ENCODE measurements at places on chromosomes 3 and 15. TPM values are rescaled to one million over a fixed set of nuclear protein-coding genes. Genes with fewer than 3 reads are reported as not detected.

The VGLL3 gene
- 47.4 TPM for total RNA-seq

The CLDN11 gene
- 661 TPM for total RNA-seq

The LRRIQ4 gene
- 0.09 TPM for total RNA-seq

The SEMA6D gene
- total RNA-seq, result 17.7 TPM

The C2CD4A gene
- not detected for total RNA-seq

The TNIK gene
- 24.2 TPM for total RNA-seq

The ARL14 gene
- total RNA-seq, result not detected

The TRANK1 gene
- 123 TPM for total RNA-seq

The COL6A5 gene
- total RNA-seq, result not detected

The SLC9C1 gene
- total RNA-seq, result 0.33 TPM

The MKRN3 gene
- total RNA-seq, result 0.65 TPM

The EPHA6 gene
- not detected for total RNA-seq

The ALDH1A2 gene
- 0.08 TPM for total RNA-seq

The DLL4 gene
- 0.09 TPM for total RNA-seq

The MUC20 gene
- 4.5 TPM for total RNA-seq

The WNT7A gene
- not detected for total RNA-seq

Data from fibroblast of the aortic adventitia (primary cell).